ENCODE measurements at places on chromosomes 12 and 14. TPM values are rescaled to one million over a fixed set of nuclear protein-coding genes. Genes with fewer than 3 reads are reported as not detected.

GRCh38 chr14:57871459-57872080 lies 5.7 kb upstream of the SLC35F4 start:
- peak; percentile 33 for DNase-seq

The RBP5 gene
- not detected for polyA plus RNA-seq

DNA sequence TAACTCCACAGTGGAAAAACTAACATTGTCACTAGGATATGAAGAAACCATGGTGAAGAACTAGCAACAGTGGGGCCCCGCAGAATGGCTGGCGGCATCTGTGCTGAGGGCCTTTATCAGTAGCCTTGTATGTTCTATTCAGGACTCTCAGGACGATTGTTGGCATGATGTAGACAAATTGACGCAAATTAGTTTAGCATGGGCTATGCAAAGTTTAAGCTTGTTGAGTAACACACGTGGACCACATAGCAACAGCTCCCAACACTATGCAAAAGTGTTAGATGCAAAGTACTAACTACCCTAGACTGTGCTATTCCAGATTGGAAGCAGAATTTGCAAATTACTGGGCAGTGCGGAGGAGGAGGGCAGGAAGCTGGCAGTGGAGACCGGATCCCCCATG lies 38.2 kb upstream of the TMEM263 start:
- DNase-seq = no peak

DNA sequence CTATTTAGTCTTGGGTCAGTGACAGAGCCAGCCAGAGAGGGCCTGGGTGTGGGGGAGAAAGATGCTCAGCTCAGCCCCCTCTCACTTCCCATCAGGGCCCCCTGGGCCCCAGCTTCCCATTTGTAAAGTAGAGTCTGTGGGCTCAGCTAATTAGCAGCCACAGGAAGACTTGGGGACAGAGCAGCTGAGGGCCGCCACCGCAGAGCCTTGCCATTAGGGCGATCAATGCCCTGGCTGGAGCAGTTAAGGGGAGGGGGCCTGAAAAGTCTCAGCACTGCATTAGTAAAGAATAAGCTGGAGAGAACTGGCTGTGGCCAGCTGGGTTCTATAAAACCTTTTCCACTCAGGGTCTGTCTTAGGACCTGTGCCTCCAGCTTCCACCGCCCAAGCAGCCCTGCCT lies 2.7 kb downstream of the PLEKHD1 start:
- no peak for DNase-seq

All from mammary epithelial cell (primary cell).